CD4-positive, alpha-beta memory T cell (primary cell): ENCODE measurements at places on chromosomes 11 and 22. TPM values are rescaled to one million over a fixed set of nuclear protein-coding genes. Genes with fewer than 3 reads are reported as not detected.
A peak's percentile ranks its signal among the peaks of the same experiment; 100 is the strongest.

GRCh38 chr11:41982276-41982675 is 522.8 kb upstream of the LRRC4C start:
- no peak for DNase-seq

- no peak for DNase-seq
Observed at GRCh38 chr22:33051960-33052839, 6.0 kb downstream of the SYN3 start.

- no peak for DNase-seq
Observed at GRCh38 chr11:66017321-66017720, 5.5 kb downstream of the CST6 start.

DNA sequence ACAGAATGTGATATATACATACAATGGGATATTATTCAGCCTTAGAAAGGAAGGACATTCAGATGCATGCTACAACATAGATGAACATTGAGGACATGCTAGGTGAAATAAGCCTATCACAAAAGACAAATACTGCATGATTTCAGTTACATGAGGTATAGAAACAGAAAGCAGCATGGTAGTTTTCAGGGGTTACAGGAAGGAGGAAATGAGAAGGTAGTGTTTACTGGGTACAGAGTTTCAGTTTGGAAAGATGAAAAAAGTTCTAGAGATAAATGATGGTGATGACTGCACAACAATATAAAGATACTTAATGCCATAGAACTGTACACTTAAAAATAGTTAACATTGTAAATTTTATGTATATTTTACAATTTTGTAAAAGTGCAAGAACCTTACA is 266.7 kb upstream of the C11orf87 start:
- DNase-seq: no peak

DNA sequence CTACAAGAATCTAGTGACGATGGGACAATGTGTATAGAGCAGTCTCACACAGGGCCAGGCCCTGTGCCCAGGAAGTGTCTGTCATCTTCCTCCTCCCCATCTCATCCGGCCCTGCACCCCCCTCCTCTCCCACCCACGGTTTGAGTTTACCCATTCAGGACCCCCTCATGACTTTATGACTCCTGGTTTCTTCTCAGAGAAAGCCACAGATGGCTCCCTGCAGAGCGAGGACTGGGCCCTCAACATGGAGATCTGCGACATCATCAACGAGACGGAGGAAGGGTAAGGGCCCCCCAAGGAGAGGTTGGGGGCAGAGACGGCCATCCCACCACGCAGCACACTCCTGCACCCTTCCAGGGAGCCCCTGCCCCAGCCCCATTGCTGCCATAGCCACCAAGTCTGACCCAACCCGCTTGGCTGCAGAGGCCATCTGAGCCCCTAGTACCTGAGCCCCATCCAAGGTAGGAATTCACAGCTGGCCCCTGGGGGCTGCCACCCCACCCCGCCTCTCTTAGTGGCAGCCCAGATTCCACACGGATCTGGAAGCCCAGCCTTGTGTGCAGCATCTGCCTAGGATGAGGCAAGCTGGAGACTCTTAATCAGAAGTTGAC is 18.1 kb downstream of the TOM1 start:
- no peak for DNase-seq

GRCh38 chr11:43408277-43408676 is 49.6 kb downstream of the TTC17 start:
- no peak for DNase-seq

GRCh38 chr22:44587737-44588310 is 89.8 kb upstream of the RTL6 start:
- DNase-seq: no peak

DNA sequence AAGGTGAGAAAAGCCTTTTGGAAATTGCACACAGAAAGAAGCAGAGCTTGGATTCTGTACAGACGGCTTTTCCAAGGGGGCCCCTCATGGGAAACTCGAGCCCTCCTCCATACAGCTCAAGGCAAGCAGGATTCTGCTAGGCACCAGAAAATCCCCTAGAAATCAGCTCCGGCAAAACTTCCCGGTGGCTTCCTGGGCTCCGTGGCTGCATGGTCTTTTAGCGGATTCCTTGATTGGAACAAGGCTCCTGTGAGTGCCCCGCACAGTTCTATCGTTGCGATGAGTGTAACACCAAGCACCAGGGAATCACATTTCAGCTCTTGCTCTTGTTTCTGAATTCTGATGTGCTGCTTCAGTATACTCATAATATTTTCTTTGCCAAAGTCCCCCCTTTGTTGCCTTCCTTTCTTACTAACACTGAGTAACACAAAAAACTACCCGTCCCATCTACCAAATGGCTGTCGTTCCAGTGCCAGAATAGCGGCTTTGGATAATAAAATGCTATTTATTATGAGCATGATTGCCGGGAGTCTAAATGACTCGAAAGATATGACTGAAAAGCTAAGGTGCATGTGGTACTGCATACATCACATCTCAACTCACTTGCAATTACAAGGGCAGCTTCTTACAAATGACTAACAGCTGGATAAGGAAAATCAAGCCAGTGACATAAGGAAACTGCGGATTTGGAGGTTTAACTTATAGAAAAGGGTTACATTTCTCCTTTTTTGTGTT is 494.1 kb downstream of the DLG2 start:
- DNase-seq: no peak

DNA sequence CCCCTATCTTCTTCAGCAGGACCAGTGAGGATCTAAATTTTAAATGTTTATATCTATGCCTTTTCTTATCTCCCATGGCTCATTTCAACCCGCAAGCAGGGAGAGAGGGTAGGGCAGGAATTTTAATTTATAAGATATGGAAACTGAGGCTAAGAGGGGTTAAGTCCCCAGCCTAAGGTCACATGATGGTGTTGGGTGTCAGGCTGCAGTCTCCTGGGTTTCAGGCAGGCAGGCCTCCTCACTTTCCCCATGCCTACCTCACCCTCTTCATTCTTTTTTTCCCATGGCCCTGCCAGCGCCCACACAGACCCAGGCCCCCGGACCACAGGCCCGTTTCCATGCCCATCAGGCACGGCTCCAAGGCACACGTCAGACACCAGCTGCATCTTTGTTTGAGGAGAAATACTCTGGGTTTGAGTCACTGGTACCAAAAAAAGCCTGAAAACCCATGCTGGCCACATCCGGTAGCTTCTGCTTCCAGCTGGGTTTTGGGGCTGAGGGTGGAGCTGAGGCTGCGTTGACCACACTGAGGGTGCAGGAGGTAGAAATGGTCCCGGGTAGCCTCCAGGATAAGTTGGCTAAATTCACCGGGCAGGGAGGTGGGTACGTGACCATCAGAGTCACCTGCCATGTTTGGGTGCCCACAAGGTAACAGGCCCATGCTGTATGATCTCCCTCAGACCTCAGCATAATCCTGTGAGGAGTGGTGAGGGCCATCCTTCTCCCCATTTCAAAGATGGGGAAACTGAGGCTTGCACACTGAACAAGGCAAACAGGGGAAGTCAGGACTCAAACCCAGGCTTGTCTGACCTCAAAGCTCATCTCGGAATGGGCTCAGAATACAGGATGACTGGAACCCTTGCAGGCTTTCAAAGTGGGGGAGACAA is 7.5 kb downstream of the CRYBB1 start:
- DNase-seq: peak; percentile 46

- no peak for DNase-seq
Observed at GRCh38 chr11:15586741-15587473, 472.2 kb downstream of the INSC start.

GRCh38 chr11:123308077-123308476 is 113.0 kb upstream of the CLMP start:
- no peak for DNase-seq

Gene ISX
- total RNA-seq: not detected

Gene DEUP1
- total RNA-seq: not detected

Gene KRTAP5-9
- not detected for total RNA-seq

Gene NRIP3
- 1.7 TPM for total RNA-seq

Gene AQP11
- total RNA-seq: 0.67 TPM
